Naive thymus-derived CD4-positive, alpha-beta T cell (primary cell): ENCODE measurements at places on chromosomes 6 and 20. TPM values are rescaled to one million over a fixed set of nuclear protein-coding genes. Genes with fewer than 3 reads are reported as not detected.

DNA sequence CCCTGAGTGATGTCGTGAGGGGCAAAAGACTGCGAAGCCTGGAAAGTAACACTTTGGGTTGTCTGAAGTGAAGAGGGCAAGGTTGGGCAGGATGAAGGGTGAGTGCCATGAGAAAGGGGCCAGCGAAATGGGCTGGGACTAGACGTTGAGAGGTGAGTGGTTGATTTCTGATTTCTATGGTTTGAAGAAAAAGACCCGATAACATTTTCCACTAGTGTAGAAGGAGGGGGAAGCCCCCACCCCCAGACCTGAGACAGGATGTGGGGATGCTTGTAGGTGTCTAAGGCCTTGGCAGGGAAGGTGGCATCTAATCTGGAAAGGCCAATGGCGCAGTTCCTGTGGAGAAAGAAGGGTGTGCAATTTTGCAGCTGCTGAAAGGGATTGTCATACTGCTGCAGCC, 25.3 kb upstream of the KIF3B start:
- peak; percentile 37 for DNase-seq

DNA sequence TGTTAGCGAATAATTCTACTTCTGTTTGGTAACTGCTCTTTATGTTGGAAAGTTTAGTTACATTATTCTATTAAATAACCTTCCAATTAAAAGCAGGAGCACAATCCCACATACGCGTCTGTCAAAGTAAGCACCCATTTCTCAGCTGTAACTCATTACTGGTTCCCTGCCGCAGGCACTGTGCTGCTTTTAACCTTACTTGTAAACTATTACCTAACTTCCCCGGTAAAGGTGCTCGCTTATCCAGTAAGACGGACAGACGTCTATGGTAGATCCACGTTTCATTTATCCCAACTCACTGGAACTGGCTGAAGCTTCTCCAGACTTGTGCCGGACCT, 529 bp upstream of the ENPP4 start:
- DNase-seq: no peak

DNA sequence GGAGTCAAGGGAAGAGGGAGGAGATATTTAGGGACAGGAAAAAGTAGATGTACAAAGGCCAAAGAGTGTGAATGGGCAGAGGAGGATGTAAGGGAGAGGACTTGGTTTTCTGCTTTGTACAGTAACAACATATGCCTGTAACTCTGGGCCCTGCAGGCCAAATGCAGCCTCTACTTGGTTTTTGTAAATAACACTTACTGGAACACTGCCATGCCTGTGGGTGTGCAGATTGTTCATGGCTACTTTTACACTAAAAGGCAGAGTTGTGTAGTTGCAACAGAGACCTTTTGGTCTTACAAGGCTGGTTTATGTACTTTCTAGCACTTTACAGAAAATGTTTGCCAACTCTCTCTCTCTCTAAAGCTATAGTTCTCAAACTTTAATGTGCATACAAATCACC, 157.1 kb downstream of the PHACTR1 start:
- no peak for DNase-seq

DNA sequence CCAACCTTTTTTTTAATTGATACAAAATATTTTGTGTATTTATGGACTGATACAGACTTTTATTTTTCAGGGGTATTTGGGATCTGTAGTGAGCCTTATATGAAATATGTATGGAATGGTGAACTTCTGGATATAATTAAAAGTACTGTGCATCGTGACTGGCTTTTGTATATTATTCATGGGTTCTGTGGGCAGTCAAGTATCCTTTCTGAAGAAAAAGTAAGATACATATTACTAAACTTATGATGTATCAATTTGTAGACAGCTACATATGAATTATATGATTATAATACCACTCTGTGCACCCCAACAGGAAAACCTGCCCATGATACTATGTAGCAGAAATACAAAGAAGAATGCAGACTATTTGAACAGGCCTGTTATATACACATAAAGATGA, 47.2 kb downstream of the FIG4 start:
- no peak for DNase-seq

GRCh38 chr6:160106701-160107100, 14.9 kb upstream of the SLC22A1 start:
- no peak for DNase-seq

DNA sequence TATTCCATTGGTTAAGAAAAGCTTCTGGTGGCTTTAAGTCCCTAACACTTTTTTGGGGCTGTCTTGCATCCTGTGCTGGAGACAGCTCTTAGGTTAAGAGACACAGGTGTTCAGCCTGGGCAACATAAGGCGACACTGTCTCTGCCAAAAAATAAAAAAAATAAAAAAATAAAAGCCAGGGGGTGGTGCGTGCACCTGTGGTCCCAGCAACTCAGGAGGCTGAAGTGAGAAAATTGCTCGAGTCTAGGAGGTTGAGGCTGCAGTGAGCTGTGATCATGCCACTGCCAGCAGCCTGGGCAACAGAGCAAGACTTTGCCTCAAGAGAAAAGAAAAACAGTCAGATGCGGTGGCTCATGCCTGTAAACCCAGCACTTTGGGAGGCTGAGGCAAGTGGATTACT, 55.6 kb upstream of the ZMYND8 start:
- no peak for DNase-seq

DNA sequence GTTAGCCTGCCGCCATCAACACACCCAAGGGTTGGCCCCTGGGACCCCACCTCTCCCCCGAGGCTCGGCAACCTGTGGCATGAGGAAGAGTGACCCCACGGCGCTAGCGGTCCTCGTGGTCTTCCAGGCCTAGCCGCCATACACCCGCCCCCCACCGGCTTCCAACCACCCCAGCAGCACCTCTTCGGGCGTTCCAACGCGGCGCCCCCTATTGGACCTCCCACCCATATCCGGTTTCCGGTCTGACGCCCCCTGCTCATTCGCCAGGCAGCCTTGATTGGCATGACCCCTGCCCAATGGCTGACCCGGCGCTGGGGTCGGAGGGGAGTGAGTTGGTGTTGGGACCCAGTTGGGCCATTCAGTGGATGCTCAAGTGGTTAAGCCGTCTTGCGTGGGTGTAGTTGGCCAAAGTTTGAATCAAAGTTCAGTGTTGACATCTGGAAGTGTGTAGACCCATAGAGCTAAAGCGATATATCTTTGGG, at the start of gene GNAS-AS1:
Gene GNAS-AS1, minus strand, starts transcription at position 210 of the 482 bp plus-strand sequence.
- peak; percentile 73 for DNase-seq

- no peak for DNase-seq
These were observed 16.4 kb downstream of the SLC17A5 start for GRCh38 chr6:73637404-73637803.

DNA sequence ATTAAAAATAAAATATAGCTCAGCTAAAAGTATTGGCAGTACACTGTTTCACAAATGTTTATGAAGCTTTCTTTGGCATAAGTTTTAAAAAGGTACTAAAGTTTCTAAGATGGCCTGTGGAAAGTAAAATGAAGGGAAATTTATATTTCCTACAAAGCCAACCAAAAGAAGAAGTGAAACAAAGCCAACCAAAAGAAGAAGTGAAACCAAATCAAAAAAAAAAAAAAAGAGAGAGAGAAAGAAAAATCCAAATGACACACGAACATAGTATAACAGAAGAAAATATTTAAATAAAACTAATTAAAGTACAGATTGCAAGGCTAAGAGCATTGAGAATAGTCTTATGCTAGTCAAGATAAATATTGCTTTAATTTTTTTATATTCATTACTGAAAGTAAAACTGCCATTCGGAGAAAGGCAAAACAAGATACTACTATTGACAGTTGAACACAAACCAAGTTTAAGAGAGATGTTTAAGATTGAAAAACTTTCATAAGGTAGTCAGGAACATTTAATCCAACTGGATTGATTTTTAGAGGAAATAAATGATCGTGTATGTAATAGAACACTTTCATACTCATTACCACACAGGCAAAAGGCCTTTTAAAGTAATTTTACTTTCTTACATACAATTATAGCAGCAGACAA, 12.8 kb upstream of the KHDRBS2 start:
- DNase-seq: no peak

DNA sequence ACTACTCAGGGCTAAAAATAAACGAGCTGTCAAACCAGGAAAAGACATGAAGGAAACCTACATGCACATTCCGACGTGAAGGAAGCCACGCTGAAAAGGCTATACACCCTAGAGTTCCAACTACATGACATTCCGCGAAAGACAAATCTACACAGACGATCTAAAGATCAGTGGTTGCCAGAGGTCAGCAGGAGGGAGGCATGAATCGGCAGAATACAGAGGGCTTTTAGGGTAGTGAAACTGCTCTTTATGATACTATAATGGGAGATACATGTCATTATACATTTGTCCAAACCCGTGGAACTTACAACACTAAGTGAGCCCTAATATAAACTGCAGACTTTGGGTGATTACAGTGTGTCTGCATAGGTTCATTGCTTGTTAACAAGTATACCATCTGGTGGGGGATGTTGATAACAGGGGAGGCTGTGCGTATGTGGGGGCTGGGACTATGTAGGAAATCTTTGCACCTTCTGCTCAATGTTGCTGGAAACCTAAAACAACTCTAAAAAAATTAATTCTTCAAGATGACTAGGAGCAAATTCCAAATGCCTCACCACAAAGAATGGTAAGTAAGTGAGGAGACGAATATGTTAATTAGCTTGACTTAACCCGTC, 132.2 kb upstream of the CDH4 start:
- DNase-seq: no peak

GRCh38 chr6:19408331-19408730, 428.8 kb upstream of the ID4 start:
- no peak for DNase-seq

- DNase-seq: no peak
These were observed 121.2 kb downstream of the INSM1 start for GRCh38 chr20:20489054-20489453.

DNA sequence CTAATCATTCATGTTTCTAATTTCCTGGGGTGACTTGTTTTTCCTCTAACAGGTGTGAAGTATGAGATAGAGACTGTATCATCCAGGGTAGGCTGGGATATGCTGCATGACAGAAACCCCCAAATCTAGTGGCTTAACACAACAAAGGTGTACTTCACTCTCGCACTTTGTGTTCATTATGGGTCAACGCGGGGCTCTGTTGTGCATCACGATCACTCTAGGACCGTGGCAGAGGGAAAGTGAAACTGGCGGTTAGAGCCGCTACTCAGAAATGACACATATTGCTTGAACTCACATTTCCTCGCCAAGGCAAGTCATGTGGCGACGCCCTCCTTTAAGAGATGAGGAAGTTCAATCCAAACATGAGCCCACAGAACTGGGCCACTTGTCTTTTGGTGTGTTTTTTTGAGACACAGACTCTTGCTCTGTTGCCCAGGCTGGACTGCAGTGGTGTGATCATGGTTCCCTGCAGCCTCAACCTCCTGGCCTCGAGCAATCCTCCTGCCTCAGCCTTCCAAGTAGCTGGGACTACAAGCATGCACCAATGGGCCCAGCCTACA, 41.3 kb downstream of the PCNA start:
- peak; percentile 78 for DNase-seq

- DNase-seq: no peak
These were observed 10.5 kb downstream of the SLC13A3 start for GRCh38 chr20:46640536-46641311.

GRCh38 chr6:111736005-111736608, 130.4 kb upstream of the TRAF3IP2 start:
- no peak for DNase-seq

DNA sequence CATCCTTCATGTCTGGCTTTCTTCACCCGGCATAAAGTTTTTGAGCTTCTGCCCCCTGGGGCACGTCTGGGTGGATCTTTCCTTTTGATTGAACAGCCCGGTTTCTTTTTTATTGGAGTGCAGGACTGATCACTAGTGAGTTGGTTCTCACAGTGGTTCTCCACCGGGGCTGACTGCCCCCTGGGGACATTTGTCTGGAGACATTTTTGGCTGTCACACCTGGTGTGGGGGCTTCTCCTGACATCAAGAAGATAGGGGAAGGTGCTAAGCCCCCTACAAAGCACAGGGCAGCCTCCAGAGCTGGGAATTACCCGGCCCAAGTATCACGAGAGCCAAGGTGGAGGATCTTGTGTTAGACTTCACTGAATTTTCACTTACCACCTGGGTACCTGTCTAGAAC, 25.7 kb upstream of the IRF4 start:
- no peak for DNase-seq

- no peak for DNase-seq
These were observed 466.3 kb upstream of the PLCB4 start for GRCh38 chr20:8602389-8603116.

DNA sequence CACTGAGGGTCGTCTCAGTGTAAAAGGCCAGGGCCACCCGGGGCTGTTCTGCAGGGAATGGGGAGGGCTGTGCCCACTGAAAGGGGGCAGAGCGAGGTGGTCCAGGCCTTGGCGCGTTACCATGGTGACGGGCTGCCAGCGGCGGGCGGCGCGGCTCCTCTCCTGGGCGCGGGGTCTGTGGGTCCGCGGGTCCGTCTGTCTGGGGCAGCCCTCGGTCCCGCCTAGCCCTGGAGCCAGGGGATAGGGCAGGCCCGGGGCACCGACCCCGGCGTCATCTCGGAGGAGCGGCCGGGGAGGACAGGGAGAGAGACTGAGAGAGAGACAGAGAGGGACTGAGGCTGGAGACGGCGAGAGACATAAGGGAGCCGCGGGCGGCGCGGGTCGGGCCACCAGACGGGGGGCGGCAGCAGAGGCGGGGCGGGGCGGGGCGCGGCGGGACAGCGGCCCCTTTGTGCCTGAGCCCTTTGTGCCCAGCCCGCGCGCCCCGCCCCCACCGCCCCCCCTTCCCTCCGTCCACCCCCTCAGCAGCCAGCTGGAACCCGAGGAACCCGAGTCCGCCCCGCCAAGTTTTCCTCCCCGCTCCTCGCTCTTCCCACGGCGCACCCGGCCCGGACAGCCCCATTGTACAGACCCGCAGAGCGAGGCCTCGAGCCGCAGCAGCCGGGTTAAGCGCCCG, at the start of gene KIAA1755:
Gene KIAA1755, minus strand, starts transcription at position 358 of the 676 bp plus-strand sequence. Its CDS starts 235 bp downstream, at position 123.
- DNase-seq: no peak

DNA sequence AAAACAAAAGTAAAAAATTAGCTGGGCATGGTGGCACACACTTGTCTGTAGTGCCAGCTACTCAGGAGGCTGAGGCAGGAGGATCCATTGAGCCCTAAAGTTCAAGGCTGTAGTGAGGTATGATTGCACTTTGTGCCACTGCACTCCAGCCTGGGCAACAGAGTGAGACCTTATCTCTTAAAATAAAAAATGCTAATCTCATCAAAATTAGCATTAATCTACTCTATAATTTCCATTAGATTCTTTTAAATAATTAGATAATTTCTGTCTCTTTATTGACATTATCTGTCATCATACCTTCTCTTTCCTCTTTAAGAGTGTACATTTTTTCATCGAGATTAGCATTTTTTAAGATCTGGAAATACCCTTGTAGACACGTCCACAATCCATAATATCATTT, 48.0 kb downstream of the PHACTR3 start:
- DNase-seq: no peak

DNA sequence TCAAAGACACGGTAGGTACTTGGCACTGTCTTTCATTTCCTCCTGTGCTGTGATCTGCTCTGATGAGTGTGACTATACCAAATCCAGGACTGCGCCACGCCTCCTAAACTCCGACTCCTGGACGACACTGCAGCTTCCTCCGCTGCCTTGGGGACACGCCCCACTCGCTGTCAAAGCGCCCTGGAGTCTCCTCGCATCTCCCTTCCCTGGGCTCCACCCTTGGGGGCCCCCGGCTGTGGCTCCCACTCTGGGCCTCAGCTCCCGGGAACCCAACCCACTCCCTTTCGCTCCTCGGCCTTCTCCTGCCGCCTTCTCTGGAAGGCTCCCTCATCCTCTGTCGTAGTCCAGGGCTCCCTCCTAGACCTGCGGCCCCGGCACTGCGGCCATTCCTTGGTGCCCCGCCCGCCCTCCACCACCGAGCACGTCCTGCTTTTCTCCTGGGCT, 61.2 kb downstream of the RSPH3 start:
- DNase-seq: peak; percentile 18

ZSCAN31 gene
- total RNA-seq: 2.4 TPM

TMEM200A gene
- total RNA-seq: 6.0 and 7.2 TPM in 2 replicates

DOK5 gene
- not detected for total RNA-seq

EDN3 gene
- total RNA-seq: 0.56 TPM

DZANK1 gene
- total RNA-seq: 3.4 TPM

ULBP2 gene
- 0.74 TPM for total RNA-seq

PM20D2 gene
- total RNA-seq: 11.6 and 12.7 TPM in 2 replicates
